ENCODE measurements at places on chromosomes 3 and 15.

DNA sequence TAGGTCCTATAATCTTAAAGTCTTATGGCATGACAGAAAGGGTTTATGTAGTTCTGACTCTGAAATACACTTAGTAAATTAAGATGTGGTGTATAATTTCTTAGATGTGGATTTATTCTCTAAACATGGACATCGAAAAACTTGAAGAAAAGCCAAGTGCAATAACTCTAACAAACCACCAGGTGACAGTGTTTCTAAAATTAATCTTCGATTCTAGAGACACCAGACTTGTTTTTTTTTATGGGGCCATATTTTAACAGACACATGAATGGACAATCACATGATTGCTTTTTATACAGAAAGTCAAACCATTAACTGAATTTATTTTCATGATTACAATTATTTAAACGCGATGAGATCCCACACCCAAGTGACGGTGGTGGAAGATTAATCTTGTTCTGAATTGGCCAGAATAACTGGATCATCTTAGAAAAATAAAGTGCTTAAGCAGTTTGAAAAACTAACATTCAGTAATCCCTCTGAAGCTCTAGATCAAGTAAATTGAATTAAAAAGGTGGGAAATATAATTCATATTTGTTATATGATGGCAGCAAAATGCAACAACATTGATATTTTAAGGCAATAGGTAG lies 305.1 kb downstream of the LSAMP start:
- no peak for DNase-seq

- DNase-seq = no peak
Observed at GRCh38 chr15:61116825-61117224, 112.3 kb downstream of the RORA start.

- DNase-seq = peak; percentile 38
Observed at GRCh38 chr3:151538456-151539393, 77.9 kb upstream of the IGSF10 start.

DNA sequence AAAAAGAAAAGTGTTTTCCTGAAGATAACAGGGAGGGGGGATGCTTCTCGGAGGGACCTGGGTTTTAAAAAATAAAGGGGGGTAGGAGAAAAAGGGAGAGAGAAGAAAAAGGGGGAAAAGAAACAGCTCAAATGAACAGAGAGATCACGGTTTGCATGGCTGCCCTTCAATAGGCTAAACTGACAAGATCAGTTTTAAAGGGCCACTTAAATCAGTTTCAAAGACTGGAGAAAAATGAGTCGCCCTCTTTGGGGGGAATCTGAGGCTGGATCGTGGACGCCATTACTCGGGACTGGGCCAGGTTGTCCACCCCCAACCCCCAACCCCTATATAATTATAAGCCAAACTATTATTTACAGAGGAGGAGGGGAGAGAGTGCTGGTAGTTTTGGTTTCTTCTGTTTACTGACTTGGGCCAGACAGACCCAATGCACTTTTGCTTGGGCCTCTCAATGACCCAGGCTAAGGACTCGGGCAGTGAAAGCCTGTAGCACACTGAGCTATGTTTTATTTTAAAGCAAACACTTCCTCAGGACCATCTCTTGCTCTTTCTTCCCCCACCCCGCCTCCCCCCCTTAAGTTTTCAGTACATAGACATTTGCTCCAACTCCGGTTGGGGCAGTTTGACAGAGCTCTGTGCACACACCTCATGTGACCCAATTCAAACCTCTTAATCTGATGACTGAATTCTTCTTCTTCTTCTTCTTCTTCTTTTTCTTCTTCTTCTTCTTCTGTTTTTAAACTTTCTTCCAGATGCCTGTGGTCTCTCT lies 6.3 kb downstream of the NR2F2 start:
- DNase-seq = no peak

DNA sequence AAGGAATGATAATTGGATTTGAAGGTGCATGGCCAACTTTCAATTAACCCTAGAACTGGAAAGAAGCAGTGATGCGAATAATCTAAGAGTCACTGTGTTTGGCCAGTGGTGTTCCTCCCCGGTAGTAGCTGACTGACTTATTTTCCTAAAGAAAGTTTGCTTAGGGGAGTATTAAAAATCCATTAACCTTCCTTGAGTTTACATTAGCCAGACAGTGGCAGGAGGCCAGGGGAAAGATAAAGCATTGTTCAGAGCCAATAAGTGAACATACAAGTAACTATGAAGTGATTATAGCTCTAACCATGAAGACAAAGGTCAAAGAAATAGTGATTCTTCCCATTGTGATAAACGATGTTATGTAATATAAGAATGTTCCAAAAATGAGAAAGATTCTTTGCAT lies 8.9 kb upstream of the TMEM202 start:
- no peak for DNase-seq

- no peak for DNase-seq
Observed at GRCh38 chr15:33163816-33164215, 30.7 kb downstream of the FMN1 start.

- DNase-seq = no peak
Observed at GRCh38 chr3:170867143-170867937, 2.7 kb downstream of the RPL22L1 start.

DNA sequence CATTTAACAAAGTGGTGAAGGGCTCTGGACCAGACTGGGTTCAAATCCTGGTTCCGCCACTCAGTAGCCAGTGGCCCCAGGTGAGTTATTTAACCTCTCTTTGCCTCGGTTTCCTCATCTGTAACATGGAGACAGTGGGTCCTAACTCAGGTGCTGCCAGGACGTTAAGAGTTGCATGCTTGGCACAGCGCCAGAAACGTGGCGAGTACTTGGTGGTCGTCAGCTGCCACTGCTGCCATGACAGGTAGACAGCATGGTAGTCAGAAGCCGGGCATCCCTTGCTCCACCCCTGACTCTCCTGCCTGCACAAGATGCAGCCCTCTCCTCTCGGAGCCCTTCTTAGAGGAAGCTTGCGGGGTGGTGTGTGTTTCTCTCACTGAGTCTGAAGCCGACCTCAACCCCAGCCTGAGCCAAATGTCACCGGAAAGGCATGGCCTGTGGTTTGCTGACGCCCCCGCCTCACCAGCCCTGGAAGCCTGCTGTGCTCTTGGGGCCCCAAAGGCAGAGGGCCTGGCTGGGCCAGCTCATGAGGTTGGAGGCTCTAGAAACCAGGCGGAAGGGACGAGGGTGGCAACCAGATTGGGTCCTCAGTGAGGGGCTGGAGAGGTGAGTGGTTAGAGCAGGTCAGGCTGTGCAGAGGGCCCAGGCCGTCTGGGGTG lies 160.8 kb upstream of the TLE3 start:
- no peak for DNase-seq

DNA sequence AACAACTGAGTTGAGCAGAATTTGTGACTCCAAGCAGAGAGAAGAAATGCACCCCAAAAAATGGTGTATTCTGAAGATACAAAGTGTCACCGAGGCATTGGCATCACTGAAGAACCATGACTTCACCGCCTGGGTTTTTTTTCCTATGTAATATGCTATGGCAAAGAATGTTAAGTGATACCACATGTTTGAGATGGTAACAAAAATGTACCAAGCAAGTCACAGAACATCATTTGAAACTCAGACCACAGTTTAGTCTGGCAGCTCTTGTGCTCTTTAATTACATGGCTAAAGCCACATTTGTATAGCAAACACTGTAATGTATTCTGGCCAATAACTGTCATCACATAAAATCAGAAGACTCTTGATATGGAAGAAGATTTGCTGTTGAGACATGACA lies 323.5 kb downstream of the ULK4 start:
- no peak for DNase-seq

DNA sequence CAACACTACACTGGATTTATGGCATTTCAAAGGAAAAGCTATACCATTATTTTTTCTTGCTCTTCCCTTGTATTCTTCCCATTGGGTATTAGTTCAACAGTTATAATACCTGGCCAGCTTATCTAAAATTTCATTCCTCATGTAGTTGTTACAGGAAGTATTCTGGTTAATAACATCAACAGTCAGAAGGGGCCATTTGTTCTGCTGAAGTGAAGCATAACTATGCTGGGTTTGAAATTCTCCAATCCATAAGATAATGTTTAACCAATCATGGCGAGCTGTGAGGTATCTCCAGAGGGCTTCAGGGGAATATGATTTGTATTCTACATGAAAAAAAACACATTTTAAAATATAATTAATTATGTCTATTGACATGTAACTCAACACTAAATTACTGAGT lies 43.4 kb downstream of the SPG11 start:
- no peak for DNase-seq

DNA sequence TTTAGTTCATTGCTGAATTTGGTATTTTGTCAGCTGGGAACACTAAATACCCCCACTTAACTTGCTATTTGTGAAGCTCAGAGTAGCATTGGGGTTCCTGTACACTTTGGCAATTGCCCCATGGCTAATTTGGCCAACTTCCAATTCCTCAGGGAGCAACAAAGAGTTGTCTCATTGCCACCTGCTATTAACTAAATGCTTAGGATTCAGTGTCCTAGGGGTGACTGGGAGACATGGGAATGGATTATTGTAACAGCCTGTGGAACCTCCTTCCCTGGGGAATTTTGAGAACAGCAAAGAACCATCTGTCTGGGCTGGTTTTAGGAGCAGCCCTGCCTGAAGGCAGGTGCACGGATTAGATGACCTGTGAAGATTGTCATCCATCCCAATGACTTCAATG lies 437.4 kb upstream of the TPRG1 start:
- DNase-seq = no peak

DNA sequence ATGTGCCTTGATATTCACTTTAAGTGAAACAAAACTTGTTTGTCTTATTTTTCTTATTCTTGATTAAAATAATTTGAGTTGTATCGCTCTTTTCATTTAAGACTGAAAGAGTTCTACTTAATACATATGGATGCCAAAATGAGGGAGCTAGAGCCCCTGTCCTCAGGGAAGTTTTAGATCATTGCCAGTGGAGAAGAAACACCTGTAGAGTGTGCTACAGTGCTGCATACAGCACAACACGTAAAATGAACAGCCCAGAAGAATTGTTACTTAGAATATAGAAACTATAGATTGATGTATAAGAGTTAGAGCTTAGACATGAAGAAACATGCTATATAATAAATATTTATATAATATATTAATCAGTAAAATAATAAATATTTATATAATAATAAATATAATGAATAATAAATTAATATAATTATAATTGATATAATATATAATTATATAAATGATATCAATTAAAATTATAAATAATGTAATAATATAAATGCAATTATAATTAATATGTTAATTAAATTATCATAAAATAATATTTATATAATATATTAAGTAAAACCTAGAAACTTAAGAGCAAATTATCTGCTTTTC lies 1234.7 kb downstream of the ROBO2 start:
- no peak for DNase-seq

DNA sequence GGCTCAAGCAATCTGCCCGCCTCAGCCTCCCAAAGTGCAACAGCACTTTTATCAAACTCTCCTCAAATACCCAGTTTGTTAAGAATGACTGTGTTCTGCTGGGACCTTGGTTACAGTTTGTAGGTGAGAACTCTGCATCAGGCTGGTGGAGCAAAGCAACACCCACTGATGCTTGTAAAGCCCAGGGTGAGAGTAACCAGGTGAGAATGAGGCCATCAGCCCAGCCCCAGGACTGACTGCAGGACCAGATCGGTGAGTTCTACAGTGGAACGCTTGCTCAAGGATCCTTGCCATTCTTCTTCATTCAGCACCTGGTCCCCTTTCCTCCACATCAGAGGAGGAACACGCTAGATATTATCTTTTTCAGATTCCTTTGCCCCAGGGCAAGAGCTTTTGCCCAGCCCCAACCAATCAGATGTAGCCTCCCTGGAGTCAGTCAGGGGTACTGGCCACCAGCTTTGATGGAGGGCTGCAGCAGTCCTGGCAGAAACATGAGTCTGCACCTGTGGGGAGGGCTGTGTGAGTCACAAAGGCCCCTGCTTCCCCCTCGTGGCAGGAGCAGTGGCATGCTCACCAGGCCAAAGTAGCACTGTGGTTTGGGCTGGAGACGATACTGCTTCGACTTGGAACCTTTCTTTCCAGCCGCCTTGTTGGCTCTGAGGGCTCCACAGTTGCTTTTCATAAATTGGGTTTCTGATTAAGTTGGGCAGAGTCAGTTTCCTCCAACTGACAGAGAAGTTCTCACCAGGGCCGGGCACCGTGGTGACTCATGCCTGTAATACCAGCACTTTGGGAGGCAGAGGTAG lies 3.5 kb upstream of the SHISA5 start:
- no peak for DNase-seq

- no peak for DNase-seq
Observed at GRCh38 chr3:53005854-53006513, 39.9 kb downstream of the SFMBT1 start.

GRCh38 chr15:81941479-81941878 lies 104.3 kb downstream of the MEX3B start:
- DNase-seq = no peak

DNA sequence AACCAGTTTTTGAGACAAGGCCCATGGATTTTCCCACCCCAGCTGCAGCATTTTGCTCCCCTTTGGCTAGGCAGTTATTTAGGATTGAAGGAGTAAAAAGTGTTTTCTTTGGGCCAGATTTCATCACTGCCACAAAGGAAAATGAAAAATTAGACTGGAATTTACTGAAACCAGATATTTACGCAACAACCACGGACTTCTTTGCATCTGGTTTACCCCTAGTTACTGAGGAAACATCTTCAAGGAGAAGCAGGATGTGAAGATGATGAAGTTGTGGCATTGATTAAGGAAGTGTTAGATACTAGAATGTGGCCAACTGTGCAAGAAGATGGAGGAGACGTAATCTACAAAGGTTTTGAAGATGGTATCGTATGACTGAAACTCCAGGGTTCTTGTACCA lies 165.2 kb upstream of the MYRIP start:
- DNase-seq = peak; percentile 56

- no peak for DNase-seq
Observed at GRCh38 chr3:28791713-28792255, 443.2 kb upstream of the AZI2 start.

DNA sequence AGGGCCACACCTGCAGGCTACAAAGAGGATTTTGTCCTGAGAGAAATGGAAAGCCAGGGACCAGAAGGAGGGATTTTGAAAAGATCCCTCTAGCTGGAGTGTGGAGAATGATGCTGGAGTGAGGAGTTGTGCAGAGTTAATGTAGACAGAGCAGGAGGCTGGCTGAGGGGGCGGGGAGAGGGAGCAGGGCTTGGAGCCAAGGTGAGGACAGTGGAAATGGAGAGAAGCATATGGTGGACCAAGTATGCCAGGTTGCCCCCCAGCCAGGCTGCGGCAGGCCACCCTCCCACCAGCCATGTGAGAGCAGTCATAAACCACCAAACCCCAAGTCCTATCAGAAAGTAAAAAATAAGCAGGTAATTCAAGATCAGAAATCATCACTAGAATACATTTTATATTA lies 14.7 kb downstream of the RARRES1 start:
- no peak for DNase-seq

Measured in GM04504 (cell line).